Activated naive CD8-positive, alpha-beta T cell treated with anti-CD3 and anti-CD28 coated beads, Interleukin-2, amount 10 ng/mL, durations not matched to agents 7 days and 5 days (primary cell): ENCODE measurements at places on chromosomes 16 and 17. TPM values are rescaled to one million over a fixed set of nuclear protein-coding genes. Genes with fewer than 3 reads are reported as not detected.

DNA sequence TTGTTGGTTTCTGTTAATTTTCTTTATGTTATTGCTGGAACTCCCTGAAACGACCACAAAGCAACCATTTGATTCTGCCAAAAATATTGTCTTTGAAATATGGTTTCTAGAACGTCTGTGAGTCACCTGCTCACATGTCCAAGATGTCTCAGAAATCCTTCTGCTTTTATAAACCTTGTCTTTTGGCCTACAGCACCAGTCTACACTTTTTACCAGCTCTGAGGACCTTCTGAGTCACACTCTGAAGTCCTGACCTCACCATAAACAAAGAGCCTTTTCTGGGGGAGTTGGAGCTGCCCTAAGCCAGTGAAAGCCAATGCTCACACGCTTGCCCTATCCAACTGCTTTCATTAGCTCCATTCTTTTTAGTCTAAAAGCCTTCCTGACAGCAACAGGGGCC lies 55.5 kb downstream of the GRIN2A start:
- H3K36me3 ChIP-seq: no peaks in the 10 kb centered on the region
- no peak for DNase-seq
- H3K27ac ChIP-seq: no peak overlapping the region
- H3K4me3 ChIP-seq: no peak overlapping the region
- H3K27me3 ChIP-seq: peaks cover 3% of the 10 kb centered on the region
- no peaks in the 10 kb centered on the region for H3K4me1 ChIP-seq

GRCh38 chr16:5042574-5043171 lies 8.9 kb upstream of the NAGPA start:
- H3K4me1 ChIP-seq: no peaks in the 10 kb centered on the region
- H3K36me3 ChIP-seq: no peaks in the 10 kb centered on the region
- H3K4me3 ChIP-seq: no peak overlapping the region
- no peak overlapping the region for H3K27ac ChIP-seq

The SLC5A10 gene
- not detected for total RNA-seq

- H3K36me3 ChIP-seq: peaks cover 2% of the 10 kb centered on the region
- no peak overlapping the region for H3K27ac ChIP-seq
- peaks cover 5% of the 10 kb centered on the region for H3K27me3 ChIP-seq
- peaks cover 3% of the 10 kb centered on the region for H3K4me1 ChIP-seq
- no peak for DNase-seq
These were observed 55.1 kb downstream of the ATP2C2 start for GRCh38 chr16:84423416-84423837.

The CKLF gene
- total RNA-seq: 124 TPM

DNA sequence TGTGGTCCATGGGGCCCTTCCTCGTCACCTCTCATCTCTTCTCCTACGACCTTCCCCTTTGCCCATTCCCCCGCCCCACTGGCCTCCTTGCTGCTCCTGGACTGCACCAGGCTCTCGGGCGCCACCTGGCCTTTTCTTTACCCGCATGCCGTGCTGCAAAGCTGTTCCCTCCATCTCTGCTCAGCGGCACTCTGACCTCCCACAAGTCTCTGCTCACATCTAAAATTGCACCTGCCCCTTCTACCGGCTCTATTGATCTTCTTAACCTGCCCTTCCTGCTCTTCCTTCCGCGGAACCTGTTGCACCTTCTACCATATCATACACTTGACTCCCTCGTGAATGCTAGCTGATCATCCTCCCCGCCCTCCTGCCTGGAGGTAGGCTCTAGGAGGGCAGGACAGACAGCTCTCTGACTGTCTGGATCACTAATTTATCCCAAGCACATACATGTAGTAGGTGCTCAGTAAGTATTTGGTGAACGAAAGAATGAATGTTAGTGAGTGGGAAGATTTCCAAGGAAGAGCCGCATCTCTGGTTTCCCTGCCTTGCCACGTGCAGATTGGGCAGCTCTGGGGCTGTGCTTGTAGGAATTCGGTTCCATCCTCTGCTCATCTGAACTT lies 17.3 kb downstream of the DNAH17 start:
- peaks cover 11% of the 10 kb centered on the region for H3K27me3 ChIP-seq
- H3K27ac ChIP-seq: no peak overlapping the region
- H3K4me1 ChIP-seq: no peaks in the 10 kb centered on the region
- no peak for DNase-seq
- no peak overlapping the region for H3K4me3 ChIP-seq

The UMOD gene
- not detected for total RNA-seq

GRCh38 chr17:62024866-62025265 lies 40.2 kb downstream of the MED13 start:
- H3K4me1 ChIP-seq: peaks cover 2% of the 10 kb centered on the region
- no peaks in the 10 kb centered on the region for H3K27me3 ChIP-seq
- no peak for DNase-seq
- no peak overlapping the region for H3K27ac ChIP-seq

- no peaks in the 10 kb centered on the region for H3K27me3 ChIP-seq
- peaks cover 5% of the 10 kb centered on the region for H3K36me3 ChIP-seq
- DNase-seq: no peak
- no peak overlapping the region for H3K4me3 ChIP-seq
These were observed 80.4 kb downstream of the CDYL2 start for GRCh38 chr16:80723981-80724380.

GRCh38 chr16:78953526-78953925 lies 647.0 kb downstream of the MAF start:
- no peaks in the 10 kb centered on the region for H3K4me1 ChIP-seq
- no peak overlapping the region for H3K27ac ChIP-seq
- H3K36me3 ChIP-seq: peaks cover 2% of the 10 kb centered on the region

GRCh38 chr17:18985475-18985874 lies 19.1 kb downstream of the FAM83G start:
- peaks cover 6% of the 10 kb centered on the region for H3K4me1 ChIP-seq
- H3K27me3 ChIP-seq: no peaks in the 10 kb centered on the region
- no peak for DNase-seq
- H3K27ac ChIP-seq: no peak overlapping the region
- no peaks in the 10 kb centered on the region for H3K36me3 ChIP-seq
- no peak overlapping the region for H3K4me3 ChIP-seq

The NUPR1 gene
- 0.20 TPM for total RNA-seq

GRCh38 chr17:65561452-65562205 lies at the start of gene AXIN2:
TSS of gene AXIN2 (minus strand) at chr17:65561648. CDS start at chr17:65558620, 3,028 bp downstream.
- H3K4me3 ChIP-seq: peak within 1 kb of the TSS; percentile 86
- peak; percentile 86 for DNase-seq
- H3K36me3 ChIP-seq: peaks cover 4% of the 10 kb centered on the region
- peaks cover 12% of the 10 kb centered on the region for H3K27me3 ChIP-seq
- peak within 1 kb of the TSS; percentile 75 for H3K27ac ChIP-seq

The NLGN2 gene
- total RNA-seq: 8.7 TPM

GRCh38 chr17:56478836-56479447 lies 114.6 kb upstream of the NOG start:
- no peak overlapping the region for H3K27ac ChIP-seq
- no peaks in the 10 kb centered on the region for H3K4me1 ChIP-seq
- no peak overlapping the region for H3K4me3 ChIP-seq
- peaks cover 4% of the 10 kb centered on the region for H3K27me3 ChIP-seq

- H3K36me3 ChIP-seq: no peaks in the 10 kb centered on the region
- no peaks in the 10 kb centered on the region for H3K4me1 ChIP-seq
- DNase-seq: no peak
- H3K27me3 ChIP-seq: no peaks in the 10 kb centered on the region
These were observed 127.1 kb downstream of the MAF start for GRCh38 chr16:79473456-79473855.

DNA sequence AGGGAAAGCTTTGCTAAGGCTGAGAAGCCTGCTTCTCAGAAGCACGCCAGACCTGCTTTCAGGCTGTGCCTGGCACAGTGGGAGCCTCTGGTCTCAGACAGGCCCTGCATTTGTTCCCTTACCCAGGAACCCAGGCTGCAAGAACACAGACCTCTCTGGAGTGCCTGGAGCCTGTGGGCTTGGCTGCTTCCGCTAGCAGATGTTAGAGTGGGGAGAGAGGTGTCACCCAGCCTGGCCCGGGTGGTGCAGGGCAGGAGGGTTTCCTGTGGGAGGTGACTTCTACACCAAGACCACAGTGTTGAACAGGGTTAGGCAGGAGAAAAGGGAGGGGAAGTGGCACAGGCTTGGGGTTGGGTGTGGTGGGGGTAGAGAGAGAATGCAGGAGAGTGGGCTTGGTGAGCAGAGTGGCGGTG lies 35.8 kb upstream of the ADGRG1 start:
- H3K4me3 ChIP-seq: peak overlapping the region; percentile 77
- H3K4me1 ChIP-seq: peaks cover 54% of the 10 kb centered on the region
- no peaks in the 10 kb centered on the region for H3K27me3 ChIP-seq
- H3K36me3 ChIP-seq: peaks cover 15% of the 10 kb centered on the region

The SETD6 gene
- total RNA-seq: 23.5 TPM
